ENCODE measurements at places on chromosomes 13 and 19.

- no peak for DNase-seq
Measured at GRCh38 chr13:50483416-50483815, 360.1 kb downstream of the DLEU7 start.

- no peak for DNase-seq
Measured at GRCh38 chr13:100098445-100099116, 9.7 kb downstream of the PCCA start.

DNA sequence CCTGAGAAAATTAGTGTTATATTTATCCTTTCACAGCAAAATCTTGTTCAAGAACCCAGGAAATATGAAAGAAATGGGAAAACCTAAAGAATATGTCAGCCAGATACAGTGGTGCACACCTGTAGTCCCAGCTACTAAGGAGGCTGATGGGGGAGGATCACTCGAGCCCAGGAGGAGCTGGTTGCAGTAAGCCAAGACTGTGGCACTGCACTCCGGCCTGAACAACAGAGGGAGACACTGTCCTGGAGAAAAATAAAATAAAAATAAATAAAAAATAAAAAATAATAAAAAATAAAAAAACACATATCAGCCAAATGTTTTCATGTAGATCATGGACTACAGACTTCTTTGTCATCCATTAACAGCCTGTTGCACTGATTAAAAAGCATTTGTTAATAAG is 244.8 kb upstream of the KLHL1 start:
- DNase-seq: no peak

GRCh38 chr19:10921199-10921909 is 7.1 kb downstream of the YIPF2 start:
- DNase-seq: no peak

- DNase-seq: no peak
Measured at GRCh38 chr19:45164577-45165335, 4.0 kb upstream of the NKPD1 start.

DNA sequence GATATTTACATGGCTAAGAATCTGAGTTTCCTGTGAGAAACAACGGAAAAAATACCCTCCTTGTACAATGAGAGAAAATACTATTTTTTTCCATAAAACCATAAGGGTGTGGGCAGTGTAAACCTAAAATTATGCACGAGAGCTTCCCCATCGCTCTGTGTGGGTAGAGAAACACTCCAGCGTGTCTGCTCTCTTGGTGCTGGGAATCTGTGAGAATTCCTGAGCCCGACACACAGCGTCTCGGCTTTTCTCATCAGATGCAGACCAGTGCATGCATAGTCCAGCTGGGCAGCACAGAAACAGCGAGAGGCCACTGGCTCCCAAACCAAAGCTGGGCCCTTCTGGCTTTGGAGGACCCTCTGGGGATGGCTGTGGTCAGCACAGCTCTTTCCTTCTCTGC is 12.0 kb downstream of the PLPP2 start:
- no peak for DNase-seq

- no peak for DNase-seq
Measured at GRCh38 chr13:102018716-102019115, 383.1 kb downstream of the FGF14 start.

- DNase-seq: no peak
Measured at GRCh38 chr13:68666774-68667397, 1436.8 kb upstream of the PCDH9 start.

- no peak for DNase-seq
Measured at GRCh38 chr13:50521831-50522149, 321.7 kb downstream of the DLEU7 start.

DNA sequence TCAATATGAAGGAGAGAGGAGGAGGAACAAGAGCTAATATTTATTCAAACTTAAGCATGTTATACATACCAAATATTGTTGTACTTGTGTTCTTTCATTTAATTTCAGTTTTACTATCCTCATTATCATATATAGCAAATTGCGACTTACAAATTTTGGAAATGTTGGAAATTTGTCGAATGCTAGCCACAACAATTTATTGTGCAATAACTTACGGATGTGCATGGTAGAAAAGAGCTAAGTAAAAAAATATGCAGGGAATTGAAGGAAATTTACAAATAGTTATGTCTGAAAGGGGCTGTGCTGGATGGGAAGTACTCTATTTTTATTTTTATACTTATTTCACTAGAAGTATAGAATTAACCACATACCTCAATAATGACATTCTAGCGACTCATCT is 376.3 kb downstream of the PCDH20 start:
- no peak for DNase-seq

DNA sequence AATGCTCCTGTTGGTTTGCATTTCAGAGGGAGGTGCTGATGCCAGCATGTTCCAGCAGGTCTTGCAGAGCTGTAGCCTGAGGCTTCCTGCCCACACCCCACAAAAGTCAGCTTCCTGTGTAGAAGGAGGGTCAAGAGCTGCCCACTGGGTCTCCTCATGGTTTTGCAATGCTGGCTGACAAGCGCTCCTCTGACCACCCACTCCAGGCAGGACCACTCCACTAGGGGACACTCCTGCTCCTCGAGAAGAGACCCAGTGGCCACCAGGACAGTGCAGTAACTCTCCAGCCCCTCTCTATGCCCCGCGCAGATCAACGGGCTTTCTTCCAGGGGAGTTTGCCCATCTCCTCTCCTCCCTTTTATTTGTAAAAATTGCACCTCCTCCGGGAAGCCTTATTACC is 72.9 kb upstream of the UQCRFS1 start:
- DNase-seq: no peak

DNA sequence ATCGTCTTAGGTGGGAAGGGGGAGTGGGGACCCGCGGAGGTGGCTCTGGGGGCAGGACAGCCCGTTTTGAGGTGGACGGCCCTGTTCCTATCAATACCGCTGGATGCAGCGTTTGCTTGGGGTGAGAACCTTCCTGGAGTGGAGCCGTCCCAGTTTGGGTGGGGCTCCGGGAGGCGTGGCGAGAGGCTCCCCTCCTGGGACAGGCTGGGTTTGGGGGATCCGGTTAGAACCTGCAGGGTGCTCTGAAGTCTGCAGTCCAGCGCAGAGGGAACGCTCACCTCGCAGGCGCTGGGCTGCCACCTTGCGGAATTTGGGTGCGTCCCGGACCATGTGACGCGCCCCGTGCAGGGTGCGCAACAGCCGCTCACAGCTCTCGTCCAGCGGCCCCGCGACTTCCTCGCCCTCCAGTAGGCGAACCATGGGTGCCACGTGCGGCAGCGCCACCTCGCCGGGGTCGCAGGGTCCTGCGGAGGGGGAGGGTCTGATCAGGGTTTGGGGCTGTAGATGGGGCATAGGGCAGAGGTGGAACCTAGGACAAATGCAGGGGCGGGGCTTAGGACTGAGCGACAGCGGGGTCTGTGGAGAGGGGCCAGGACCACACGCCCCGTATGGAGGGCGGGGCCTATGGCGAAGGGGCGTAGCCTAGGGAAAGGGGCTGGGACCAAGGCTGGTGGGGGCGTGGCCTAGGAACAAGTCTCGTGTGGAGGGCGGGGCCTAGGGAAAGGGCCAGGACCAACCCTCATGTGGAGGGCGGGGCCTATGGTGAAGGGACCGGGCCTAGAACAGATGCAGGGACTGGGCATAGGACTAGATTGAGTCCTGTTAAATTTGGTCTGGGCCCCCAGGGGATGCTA is 13.8 kb downstream of the SH2D3A start:
- no peak for DNase-seq

GRCh38 chr19:54549224-54549623 is 24.4 kb upstream of the LILRA2 start:
- no peak for DNase-seq

- no peak for DNase-seq
Measured at GRCh38 chr13:97122381-97122996, 99.6 kb upstream of the MBNL2 start.

- DNase-seq: no peak
Measured at GRCh38 chr13:67829641-67830040, 599.5 kb upstream of the PCDH9 start.

GRCh38 chr19:2371656-2372055 is 11.6 kb downstream of the TMPRSS9 start:
- DNase-seq: no peak

- no peak for DNase-seq
Measured at GRCh38 chr13:44040818-44041100, 161.1 kb downstream of the LACC1 start.

GRCh38 chr13:61727767-61728166 is 312.1 kb upstream of the PCDH20 start:
- DNase-seq: no peak

DNA sequence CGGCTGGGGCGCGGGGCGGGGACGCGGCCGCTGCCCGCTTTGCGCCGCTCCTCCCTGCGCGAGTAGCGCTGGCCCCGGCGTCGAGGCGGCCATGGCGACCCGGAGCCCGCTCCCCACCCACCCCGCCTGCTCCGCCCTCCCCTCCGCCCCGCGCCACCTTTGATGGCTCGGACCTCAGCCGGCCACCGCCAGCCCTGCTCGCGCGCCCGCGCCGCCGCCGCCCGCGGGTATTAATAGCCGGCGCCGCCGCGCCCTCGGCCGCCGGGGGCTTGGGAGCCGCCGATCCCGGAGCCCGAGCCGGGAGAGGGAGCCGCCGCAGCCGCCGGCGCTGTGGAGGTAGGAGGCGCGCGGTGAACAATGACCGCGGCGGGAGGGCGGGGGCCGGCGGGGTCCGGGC is 261 bp downstream of the FARP1 start:
- DNase-seq: no peak

- no peak for DNase-seq
Measured at GRCh38 chr13:112852392-112852791, 116.6 kb upstream of the MCF2L start.

- peak; percentile 8 for DNase-seq
Measured at GRCh38 chr13:92418818-92419412, 807.7 kb upstream of the GPC6 start.

DNA sequence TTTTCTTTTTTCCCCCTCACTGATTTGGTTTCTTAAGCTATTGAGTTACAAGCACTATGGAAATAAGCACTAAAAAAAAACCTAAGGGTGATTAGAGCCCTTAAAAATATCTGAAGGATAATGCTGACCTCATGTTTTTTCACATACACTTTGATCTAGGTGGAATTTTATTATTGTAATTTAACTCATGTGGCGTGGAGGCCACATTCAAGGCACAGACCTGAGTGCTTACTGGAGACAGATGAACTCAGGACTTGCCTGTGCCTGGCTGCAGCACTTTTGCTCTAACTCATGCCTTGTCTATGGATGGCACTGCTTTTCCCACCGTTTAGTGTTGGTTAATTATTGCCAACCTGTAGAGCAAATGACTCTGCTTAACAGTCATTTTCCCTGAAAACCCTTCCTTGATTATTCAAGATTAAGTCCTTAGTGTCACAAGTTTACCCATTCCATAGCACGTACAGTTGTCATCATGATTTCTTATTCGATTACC is 541.4 kb downstream of the GPC6 start:
- no peak for DNase-seq
